ELF-1 (cell line): ENCODE measurements at places on chromosomes 5 and 9.

- DNase-seq, result no peak
Observed at GRCh38 chr9:117926031-117926658, 221.9 kb downstream of the TLR4 start.

- no peak for DNase-seq
Observed at GRCh38 chr5:76257225-76257833, 145.8 kb upstream of the IQGAP2 start.

DNA sequence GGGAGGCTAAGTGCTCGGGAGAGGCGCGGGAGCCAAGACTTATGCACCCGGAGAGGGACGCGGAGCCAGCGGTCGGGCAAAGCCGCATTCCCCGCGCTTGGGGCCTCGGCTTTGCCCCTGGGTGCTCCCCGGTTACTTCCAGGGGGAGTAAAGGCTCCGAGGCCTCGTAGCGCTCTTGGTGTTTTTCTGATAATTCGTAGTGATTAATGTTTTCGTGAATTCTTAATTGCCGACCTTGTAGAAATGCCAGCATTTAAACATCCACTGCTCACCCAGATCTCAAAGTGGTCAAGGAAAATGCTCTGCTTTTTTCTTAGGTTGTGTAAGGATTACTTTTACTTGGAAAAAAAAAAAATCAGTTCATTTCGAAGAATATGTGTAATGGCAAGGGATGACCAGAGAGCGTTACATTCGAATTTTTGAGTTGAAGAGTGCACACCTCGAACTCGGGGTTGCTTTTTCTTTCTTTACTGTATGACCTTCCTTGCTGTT, 654 bp upstream of the TUT7 start:
- DNase-seq, result no peak

DNA sequence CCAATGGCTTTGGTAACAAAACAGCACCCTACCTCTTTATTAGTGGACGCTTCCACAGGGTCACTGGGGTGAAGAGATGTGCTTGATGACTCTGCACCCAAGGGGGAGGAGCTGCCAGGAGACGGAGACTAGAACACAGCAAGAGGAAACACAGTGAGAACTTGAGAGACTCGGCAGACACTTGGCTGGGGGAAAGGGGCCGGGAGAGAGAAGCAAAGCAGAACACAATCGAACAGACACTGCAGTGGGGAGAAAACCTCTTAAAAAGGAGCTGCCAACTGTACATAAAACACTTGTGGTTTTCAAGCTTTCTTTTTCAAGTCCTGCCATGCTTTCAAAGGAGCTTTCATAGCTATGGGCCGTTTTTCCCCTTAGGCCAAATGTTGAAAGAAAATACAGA, 151.0 kb downstream of the ENTREP1 start:
- DNase-seq, result no peak

DNA sequence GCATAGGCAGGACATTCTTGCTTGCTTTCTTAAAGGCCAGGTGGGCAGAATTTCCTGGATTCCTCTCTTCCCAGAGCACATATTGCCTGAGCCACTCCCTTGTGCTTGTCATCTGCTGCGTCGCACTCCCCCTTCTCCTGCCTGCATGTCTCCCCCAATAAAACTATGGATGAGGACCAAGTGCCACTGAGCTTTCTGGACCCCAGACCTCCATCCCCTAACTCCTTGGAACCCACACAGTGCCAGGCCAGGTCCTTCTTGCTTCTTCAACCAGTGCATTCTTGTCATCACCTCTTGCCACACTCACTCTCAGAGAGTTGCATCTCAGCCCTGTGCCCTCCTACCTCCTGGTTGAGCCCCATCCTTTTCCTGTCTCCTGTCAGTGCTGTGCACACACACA, 157.9 kb upstream of the PANK3 start:
- DNase-seq, result no peak

DNA sequence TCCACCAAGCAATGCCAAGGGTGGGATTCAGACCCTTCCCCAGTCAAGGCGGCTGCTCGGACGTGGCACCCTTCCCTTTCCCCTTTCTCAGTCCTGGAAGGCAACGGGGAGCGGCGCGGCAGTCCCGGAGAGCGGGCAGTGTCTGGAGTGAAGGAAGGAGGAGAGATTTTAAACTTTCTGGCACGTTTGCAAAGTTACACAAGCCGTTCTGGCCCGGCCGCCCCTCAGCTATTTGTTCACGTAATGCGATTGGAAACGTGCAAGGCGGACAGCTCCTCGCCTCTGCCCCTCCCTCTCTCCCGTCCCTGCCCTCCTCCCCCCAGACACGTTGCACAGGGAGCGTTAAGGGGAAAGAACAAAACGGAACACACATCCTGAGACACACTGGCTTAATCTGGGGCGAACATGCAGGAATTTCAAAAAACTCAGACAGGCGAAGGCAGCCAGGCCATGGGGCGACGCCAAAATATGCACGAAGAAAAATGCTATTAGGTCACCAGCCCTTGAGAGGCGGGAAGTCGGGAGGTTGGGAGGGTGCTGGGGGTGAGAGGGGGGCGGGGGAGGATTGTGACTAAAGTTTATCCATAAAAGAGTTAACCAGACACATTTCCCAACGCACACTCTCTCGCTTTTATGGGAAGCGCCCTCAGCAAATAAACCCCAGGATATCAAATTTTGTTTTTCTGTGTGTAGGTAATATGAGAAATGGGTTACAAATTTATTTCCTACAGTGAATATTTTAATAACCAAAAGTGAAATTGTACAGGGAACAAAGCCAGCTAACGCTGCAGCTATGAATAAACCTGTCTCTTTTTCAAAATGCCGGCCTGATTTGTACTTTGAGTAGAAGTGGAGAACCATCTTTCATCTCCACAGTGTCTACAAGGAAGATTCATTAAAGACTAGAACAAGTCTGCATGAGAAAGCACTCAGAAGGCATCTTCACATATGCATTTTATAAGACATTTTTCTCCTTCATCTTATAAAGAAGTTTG, at the start of gene LOX:
TSS of gene LOX (minus strand) at position 144 of the 995 bp plus-strand sequence. CDS start 274 bp downstream, outside the sequence.
- DNase-seq, result peak; percentile 66

GRCh38 chr5:53991942-53992341, 318.4 kb downstream of the ARL15 start:
- DNase-seq, result no peak

DNA sequence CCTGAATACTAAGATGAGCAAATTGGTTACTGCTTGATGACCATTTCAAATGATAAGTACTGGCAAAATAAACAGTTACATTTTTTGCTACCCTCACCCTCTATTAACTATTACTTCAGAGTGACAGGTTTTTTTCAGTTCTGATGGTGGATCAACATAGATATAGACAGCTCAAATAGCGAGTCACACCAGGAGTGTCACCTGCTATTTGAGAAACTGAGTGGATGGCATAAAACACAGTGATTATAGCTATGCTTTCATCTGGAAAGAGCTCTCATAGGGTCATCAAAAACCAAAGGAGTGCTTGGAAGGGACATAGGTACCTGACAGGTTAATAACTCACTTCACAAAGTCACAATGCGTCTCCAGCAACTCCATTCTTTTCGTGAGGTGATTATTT, 244.5 kb upstream of the C9orf72 start:
- DNase-seq, result no peak
